Immature natural killer cell (primary cell): ENCODE measurements at places on chromosomes 16 and 17.

GRCh38 chr17:50963139-50963538 lies 97.0 kb upstream of the TOB1 start:
- no peak overlapping the region for H3K4me3 ChIP-seq
- DNase-seq: no peak
- H3K27me3 ChIP-seq: no peaks in the 10 kb centered on the region
- H3K4me1 ChIP-seq: no peaks in the 10 kb centered on the region
- H3K36me3 ChIP-seq: peaks cover 17% of the 10 kb centered on the region

DNA sequence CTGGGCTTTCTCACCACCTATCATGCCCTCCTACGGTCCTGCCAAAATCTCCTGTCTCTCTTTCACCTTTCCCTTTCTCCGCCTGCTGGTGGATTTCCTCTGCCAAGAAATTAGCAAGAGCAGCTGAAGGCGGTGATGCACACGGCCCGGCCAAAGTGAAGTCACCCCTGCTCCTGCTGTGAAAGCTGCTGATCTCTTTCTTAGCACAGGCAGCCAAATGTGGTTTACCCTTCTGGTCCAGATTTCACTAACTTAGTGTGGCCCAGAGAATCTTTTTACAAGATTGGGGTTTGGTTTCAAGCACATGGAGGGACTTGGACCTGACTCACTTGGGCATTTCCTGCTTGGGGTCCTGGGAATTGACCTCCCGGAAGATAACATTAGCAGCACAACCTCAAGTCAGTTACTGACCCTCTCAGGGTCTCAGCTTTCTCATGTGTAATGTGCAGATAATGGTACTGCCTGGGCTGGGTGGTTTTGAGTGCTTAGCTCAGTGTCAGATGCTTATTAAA lies 155.7 kb downstream of the SOCS1 start:
- H3K4me3 ChIP-seq: no peak overlapping the region
- peaks cover 26% of the 10 kb centered on the region for H3K4me1 ChIP-seq
- peak overlapping the region; percentile 41 for H3K27ac ChIP-seq

DNA sequence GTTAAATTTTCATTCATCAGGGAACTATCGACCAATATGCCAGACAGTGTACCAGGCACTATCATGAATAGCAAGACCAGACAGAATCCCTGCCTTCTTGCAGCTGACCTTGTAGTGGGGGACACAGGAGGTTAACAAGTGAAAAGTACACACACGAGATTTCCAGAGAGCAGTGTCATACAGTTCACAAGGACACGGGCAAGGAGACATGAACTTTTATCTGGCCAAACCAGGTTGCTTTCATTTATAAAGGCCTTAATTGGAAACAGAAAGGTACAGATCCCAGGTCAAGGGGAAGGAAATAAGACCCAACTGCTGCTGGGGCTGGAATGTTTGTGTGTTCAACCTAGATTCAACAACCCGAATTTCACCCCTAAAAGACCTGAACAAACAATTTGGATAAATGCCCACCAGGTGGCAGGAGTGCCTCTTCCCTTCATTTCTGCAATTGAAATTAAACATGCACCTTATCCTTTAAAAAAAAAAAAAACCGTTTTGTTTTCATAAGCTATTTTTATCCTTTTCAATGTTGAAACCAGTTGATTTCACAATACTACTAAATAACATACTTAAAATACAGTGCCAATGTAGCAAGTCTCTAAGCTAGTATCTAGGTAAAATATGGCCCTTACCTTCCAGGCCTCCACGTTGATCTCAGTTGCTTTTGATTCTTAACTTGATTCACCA lies 65.9 kb downstream of the EMP2 start:
- H3K4me3 ChIP-seq: no peak overlapping the region
- DNase-seq: peak; percentile 46
- H3K27ac ChIP-seq: no peak overlapping the region
- H3K27me3 ChIP-seq: peaks cover 3% of the 10 kb centered on the region
- H3K4me1 ChIP-seq: no peaks in the 10 kb centered on the region
- no peaks in the 10 kb centered on the region for H3K36me3 ChIP-seq

- H3K4me1 ChIP-seq: peaks cover 4% of the 10 kb centered on the region
- H3K4me3 ChIP-seq: no peak overlapping the region
- H3K27ac ChIP-seq: no peak overlapping the region
- peaks cover 1% of the 10 kb centered on the region for H3K27me3 ChIP-seq
Measured at GRCh38 chr17:80902197-80902962, 89.3 kb upstream of the CHMP6 start.
